Psoas muscle (tissue), 8 donors: ENCODE measurements at places on chromosomes 1 and 21. TPM values are rescaled to one million over a fixed set of nuclear protein-coding genes. Genes with fewer than 3 reads are reported as not detected.

GRCh38 chr1:214918745-214919144 lies 163.8 kb upstream of the KCNK2 start:
- DNase-seq: no peak

GRCh38 chr1:6098303-6099215 lies 52.9 kb downstream of the KCNAB2 start:
- DNase-seq: peak; percentile 58

GRCh38 chr1:16905110-16905867 lies 9.5 kb downstream of the RNU1-2 start:
- DNase-seq: no peak

Gene TSSK3
- total RNA-seq: 1.5 TPM

Gene RGS8
- total RNA-seq: not detected

Gene CELA2B
- total RNA-seq: not detected
